CD4-positive, alpha-beta memory T cell (primary cell): ENCODE measurements at places on chromosomes 1 and 21.

GRCh38 chr1:150876119-150876454, 312 bp downstream of the ARNT start:
- no peak for DNase-seq

GRCh38 chr1:183957216-183957830, 80.2 kb downstream of the COLGALT2 start:
- no peak for DNase-seq

- no peak for DNase-seq
These were observed 27.7 kb downstream of the COPA start for GRCh38 chr1:160315359-160315758.

GRCh38 chr1:226100436-226101391, 38.2 kb downstream of the H3-3A start:
- DNase-seq: peak; percentile 49

GRCh38 chr1:245459621-245460020, 304.8 kb downstream of the KIF26B start:
- no peak for DNase-seq

GRCh38 chr1:119870917-119871596, 25.3 kb downstream of the ADAM30 start:
- DNase-seq: peak; percentile 24

DNA sequence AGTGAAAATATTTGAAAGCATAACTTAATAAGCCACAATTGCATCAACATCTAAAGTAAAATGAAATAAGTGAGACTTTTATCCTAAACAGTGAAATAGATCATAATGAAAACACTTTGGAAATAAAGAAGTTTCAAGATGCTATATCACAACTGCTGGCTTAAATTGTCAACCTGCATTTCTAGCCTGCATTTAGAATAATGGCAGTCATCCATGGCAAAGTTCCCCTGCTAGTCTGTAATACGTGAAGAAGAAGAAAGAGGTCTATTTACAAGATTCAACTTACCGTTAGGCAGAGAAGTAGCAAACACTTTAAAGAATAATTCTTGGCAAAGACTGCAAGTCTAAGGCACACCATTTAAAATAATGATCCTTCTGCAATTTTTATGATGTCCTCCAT, 133.6 kb downstream of the DPYD start:
- DNase-seq: no peak

DNA sequence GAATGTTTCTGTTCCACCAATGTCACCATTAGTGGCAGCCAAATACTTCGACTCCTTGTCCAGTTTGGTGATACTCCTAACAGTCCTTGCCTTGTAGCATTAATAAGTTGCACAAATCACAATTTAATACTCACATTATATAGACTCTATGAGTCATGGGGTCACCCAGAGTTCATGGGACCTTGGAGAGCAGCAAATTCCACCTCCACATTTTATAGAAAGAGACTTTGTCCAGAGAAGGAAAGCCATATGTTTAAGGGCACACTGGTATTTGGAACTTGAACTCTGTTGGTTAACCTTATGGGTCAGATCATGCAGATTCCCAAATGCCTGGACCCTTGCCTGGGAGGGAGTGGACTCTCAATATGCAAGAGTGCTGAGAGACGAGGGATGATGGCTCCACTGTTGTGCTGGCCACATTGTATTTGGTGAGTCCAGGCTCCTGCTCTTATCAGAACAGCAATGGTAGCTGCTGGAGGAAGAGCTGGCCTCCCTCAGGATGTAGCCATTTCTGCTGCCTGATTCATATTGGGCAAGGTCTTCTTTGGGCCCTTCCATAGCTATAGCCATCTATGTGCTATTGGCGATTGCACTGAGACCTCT, 30.6 kb downstream of the DNAJC6 start:
- DNase-seq: no peak

DNA sequence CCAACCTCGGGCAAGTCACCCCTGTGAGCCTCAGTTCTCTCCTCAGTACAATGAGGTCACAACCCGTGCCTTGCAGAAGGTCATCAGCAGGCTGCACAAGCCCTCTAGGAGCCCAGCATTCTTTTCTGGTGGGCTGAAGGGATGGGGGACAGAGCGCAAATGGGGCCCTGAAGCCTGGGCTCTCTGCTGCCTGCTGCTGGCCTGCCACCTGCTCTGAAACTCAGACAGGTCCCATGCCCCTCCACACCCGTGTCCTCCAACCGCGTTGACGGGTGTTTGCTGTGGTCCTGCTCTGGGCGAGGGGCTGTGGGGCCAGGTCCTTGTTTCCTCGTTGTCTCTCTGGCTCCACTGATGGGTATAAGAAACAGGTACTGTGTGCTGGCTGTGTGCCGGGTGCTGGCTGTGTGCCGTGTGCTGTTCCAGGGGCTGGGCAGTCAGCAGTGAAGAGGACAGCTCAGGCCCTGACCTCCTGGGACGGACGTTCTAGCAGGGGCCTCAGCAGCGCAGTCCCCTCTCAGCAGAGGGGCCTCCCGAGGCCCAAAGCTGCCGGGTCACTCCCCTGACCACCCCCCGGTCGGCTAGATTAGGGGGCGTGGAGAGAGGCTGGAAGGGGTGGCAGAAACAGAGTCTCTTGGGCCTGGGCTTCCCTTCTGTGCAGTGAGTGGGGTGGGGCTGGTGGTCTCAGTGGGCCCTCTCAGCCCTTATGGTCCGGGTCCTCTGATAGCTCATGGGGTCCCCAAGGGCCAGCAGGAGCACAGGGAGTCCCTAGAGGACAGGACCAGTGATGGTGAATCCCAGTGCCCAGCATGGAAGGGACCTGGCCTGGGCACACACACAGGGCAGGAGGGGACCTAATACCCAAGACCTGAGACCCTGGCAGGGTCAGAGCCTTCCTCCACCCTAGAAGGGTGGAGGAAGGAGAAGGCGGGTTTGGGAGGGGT, 42.1 kb downstream of the DMRTB1 start:
- no peak for DNase-seq

GRCh38 chr1:165439330-165439729, 5.6 kb downstream of the RXRG start:
- no peak for DNase-seq

GRCh38 chr1:92709738-92710137, 75.2 kb downstream of the EVI5 start:
- no peak for DNase-seq

GRCh38 chr1:211912844-211913432, 82.4 kb upstream of the LPGAT1 start:
- no peak for DNase-seq

DNA sequence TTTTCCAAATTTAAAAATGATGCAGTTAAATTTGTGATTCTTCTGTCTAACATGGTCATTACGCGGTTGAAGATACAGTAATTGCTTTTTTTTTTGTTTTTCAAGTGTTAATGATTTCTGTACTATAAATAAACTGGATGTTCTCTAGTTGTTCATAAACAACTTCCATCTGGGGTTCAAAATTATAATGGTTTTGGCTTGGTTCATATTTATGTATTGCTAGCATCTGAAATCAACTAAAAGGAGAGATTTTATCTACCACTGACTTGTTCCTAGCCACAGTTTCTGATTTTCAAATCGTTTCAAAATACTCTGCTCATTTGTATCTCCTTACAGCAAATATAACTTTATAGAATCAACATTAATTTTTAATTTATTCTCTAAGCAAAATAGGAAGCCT, 35.2 kb upstream of the PLPPR4 start:
- DNase-seq: no peak

GRCh38 chr1:23639460-23640095, 52.0 kb upstream of the RPL11 start:
- no peak for DNase-seq

- DNase-seq: no peak
These were observed 17.4 kb downstream of the ZNF326 start for GRCh38 chr1:90012300-90012699.

DNA sequence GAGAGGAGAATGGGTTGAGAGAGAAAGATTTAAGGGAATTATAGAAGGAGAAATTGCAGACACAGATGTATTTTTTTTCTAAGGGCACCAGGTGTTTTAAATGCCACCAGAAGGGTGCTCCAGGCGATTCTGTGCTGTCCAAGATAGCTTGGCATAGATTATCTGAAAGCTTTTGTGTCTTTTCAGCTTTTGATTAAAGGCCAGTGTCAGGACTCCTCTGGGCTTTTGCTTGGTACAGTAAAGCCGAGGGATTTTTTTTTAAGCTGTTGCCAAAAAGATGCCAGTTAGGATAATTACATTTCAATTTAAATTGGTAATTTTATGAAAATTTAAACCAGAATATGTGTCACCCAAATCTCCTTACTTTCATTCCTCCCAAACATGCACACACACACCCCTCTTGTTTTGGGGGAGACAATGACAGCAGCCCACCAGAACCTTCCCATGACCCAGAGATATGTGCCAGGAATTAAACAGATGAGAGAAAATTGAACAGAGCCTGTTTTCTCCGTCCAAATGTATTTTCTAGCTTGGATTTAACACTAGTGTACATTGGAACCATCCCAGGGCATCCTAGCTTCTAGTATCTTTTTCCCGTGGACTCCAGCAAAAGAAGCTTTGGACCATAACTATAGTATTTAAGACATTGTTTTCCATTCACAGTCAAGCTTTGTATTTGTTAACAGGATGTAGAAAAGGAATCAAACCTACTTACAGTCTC, 670.7 kb upstream of the CXADR start:
- no peak for DNase-seq

GRCh38 chr1:116569776-116570357, 959 bp downstream of the CD58 start:
- peak; percentile 67 for DNase-seq

DNA sequence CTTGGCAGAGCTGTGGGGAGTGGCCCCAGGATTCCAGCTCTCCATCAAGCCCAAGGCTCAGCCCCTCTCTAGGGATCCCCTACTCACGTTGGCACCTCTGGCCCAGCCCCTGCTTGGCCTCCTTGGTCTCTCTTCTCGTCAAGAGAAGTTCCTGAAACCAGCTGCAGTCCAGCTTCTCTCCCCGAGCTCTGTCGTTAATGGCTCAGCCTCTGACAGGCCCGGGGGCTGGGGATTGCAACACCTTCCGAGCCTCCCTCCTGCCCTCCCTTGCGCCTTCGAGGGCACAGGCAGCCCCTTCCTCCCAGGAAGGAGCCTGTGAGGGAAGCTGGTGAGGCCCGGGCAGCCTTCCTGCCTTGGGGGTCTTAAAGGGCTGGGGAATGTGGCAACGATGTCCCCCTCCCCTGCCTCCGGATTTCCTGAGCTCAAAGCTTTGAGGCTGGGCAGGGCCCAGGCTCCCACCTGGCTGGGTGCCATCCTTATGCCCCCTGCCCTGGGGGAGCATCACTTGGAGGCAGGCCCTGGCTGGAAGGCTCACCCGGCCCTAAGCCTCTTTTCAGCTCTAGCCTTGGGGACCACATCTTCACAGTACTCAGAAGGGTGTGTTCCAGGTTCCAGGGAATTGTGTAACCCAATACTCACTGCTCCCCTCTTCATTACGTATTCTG, at the start of gene CSF3R:
TSS of gene CSF3R (minus strand) at position 190 of the 665 bp plus-strand sequence. CDS start 3,417 bp downstream, outside the sequence.
- DNase-seq: no peak

DNA sequence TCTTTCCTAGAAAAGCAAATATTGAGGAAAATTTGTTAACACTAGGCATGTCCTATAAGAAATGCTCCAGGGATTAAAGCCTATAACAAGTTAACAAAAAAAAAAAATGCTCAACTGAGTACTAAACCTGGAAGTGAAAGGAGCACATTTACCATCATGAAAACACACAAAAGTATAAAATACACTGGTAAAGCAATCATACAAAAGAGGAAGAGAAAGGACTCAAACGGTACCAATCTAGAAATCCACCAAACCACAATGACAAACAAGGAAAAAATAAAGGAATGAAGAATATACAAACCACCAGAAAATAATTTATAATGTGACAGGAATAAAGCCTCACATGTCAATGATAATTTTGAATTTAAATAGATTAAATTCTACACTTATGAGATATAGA, 21.2 kb downstream of the CD1E start:
- no peak for DNase-seq

DNA sequence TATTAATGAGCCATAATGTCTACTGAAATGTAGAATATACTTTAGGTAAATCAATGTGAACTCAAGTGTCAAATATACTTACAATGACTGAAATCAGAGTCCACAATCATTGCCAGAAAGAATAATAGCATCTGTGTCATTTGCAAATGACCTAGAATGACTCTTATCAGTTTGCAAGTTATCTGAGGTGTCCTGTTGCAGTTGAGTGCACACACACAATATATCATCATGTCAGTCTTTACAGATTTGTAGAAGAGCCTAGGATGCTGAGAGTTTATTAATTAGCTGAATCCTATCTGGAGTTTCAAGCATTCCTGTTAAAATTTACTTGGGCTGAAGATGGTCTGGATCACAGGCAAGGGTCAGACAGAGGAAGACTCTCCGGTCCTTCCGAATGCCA, 324.0 kb upstream of the GREM2 start:
- DNase-seq: no peak

DNA sequence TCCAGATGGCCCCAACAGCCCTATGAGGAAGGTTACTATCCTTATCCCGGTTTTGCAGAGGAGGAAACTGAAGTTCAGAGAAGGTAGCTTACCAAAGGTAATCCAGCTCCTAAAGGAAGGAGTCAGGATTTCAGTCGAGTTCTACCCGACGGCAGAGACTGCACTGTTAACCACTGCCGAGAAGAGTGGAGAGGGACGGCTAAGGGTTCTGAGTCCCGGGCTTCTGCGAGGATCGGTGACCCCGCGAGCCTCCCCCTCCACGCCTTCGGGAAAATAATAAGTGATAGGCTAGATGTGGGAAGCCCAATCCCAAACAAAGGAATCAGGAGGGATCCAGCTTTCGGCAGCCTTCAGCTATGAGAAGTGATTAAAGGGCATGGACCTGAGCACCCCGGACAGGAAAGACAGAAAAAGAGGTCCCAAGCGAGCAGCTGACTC, 587 bp downstream of the TMEM53 start:
- no peak for DNase-seq

GRCh38 chr1:43981135-43981491, 2.1 kb downstream of the B4GALT2 start:
- DNase-seq: no peak

DNA sequence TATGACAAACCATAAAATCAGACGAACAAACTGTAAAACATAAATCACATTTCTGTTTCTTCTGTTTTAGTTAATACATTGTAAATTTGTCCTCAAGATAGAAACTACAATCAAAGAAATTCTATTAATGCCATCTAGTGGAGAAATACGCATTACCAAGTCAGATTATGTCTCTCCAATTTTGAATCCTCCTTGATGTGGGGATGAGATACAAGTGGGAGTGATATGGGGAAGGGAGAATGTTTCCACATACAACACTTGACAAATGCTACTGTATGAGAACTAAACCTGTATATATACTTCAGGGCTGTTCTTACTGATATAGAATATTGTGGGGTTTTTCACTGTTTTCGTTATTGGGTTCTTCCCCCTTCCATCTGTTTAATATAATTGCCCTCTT, 2.6 kb downstream of the HFM1 start:
- DNase-seq: no peak

GRCh38 chr1:28296401-28297261, 32.2 kb upstream of the MED18 start:
- DNase-seq: no peak

DNA sequence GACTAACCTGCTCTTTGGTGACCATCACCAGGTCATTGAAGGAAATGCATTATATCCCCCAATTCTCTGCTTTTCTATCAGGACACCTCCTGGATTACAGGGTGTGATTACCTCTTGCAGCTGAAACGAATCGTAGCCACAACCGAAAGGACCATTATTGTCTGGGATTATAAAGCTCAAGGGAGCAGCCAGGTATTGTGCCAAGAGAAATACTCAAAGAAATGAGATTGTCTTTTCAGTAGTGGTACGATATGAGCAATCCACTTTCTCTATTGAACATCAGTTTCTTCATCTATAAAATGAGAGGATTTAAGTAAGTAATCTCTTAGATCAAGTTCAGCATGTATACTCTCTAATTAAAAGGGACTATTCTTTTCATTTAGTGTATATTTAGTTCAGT, 27.3 kb downstream of the WDR64 start:
- no peak for DNase-seq
